ENCODE measurements at places on chromosomes 11 and 22. TPM values are rescaled to one million over a fixed set of nuclear protein-coding genes. Genes with fewer than 3 reads are reported as not detected.

- no peak for DNase-seq
These were observed 278 bp downstream of the MMP26 start for GRCh38 chr11:4704790-4705334.

DNA sequence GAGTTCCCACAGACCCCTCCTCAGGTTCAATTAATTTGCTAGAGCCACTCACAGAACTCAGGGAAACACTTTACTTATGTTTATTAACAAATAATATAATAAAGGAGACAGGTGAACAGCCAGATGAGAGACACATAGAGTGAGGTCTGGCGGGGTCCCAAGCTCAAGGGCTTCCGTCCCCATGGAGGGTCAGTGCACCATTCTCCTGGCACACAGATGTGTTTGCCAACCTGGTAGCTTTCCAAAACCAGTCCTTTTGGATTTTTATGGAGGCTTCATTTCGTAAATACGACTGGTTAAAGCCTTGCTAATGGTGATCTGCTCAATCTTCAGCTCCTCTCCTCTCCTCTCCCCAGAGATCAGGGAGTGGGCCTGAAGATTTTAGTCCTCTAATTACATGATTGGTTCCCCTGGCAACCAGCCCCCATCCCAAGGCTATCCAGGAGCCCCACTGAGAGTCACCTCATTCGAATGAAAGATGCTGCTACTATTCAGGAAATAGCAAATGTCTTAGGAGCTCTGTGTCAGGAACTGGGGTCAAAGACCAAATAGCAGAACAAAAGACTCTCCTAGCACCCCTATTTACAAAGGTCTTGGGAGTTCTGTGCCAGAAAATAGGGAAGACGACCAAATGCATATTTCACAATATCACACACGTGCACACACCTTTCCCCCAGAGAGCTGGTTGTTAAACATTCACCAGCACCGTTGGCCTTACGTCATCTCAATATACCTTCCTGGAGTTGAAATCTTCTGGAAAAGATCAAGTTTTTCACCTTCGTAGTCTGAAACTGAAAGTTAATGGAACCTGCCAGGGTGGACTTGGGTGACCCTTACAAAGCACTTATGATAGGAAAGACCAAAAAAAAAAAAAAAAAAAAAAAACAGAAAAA, 23.8 kb upstream of the CAPRIN1 start:
- DNase-seq = no peak

GRCh38 chr22:30348809-30349208, 7.9 kb downstream of the SF3A1 start:
- no peak for DNase-seq

DNA sequence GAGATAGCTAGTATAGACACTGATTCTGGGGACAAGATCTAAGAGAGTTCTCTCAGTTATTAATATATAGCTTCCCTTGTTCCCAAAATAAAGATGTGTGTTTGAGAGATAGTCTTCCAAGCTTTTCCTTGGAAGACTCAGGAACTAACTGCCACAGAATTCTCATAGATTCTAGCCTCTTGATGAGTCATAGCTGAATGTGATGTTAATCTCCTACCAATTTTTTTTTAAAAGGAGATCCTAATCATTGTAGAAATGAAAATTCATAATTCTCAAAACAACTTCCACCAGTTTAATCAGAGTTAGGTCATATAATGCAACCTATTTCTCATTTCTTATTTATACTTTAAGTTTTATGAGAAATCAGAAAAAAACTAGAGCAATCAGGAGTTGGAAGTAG, 148.8 kb downstream of the JRKL start:
- DNase-seq = no peak

GRCh38 chr22:27588268-27588667, 213.3 kb downstream of the MN1 start:
- DNase-seq = no peak

- no peak for DNase-seq
These were observed 78.2 kb downstream of the SMCO4 start for GRCh38 chr11:93464927-93465540.

GRCh38 chr22:37267135-37267587, 15.1 kb upstream of the CYTH4 start:
- no peak for DNase-seq

DNA sequence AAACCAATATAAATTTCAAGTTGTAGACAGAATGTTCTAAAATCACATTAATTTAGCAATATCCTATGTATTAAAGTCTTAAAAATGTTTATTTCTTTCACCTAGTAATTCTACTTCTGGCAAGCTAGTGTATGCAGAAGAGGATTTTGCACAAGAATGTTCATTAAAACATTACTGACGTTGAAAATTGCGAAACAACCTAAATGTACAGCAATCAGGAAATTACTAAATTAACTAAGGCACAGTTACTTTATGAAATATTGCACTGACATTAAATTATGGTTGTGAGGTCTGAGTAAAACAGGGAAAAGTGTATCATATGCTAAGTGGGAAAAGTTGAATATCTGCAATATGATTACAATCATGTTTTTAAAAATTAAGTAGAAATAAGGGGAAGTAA, 4.1 kb downstream of the SLC36A4 start:
- DNase-seq = no peak

- no peak for DNase-seq
These were observed 29.9 kb downstream of the RPL3 start for GRCh38 chr22:39289533-39289932.

DNA sequence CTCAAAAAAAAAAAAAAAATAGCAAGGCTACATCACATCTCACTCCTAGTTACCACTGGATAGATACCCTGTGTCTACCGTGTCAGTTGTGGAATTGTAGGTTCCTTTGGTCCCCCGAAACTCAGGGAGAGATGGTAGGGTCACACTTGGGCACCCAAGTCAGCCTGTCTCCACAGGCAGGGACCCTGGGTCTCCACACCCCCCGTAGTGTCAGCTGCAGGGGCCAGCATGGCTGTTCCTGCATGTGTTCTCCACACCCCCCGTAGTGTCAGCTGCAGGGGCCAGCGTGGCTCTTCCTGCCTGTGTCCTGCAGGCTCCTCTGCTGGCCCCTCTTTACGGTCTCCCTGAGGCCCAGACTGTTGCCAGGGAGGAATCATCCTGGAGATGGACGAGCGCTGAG, 282.1 kb downstream of the BRD1 start:
- DNase-seq = no peak

DNA sequence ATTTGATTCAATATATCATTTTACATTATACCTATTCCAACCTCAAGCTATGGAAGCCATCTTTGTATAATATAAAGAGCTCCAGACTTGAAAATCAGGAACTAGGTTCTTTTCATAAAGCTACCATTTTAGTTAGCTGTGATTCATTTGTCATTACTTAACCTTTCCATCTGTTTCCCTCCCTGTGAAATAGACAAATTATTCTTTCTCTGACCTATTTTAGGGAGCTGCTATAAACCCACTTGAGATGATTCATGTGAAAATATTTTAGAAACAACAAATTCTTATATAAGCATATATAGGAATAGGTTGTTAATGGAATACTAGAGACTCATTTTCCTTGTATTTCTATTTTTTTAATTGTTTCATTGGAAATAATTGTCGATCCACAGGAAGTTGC, 1012.1 kb downstream of the OPCML start:
- DNase-seq = no peak

- peak; percentile 24 for DNase-seq
These were observed 20.0 kb downstream of the TRMU start for GRCh38 chr22:46355369-46355995.

The SLC5A12 gene
- under 0.01 TPM for total RNA-seq

The RASD2 gene
- 1.1 TPM for total RNA-seq

The ELFN2 gene
- total RNA-seq = 14.7 TPM

The BCR gene
- total RNA-seq = 53.2 TPM

The P2RY6 gene
- not detected for total RNA-seq

The POTEH gene
- not detected for total RNA-seq

The ZBTB16 gene
- 9.7 TPM for total RNA-seq

Measured in occipital lobe (tissue), 3 donors.